Activated T-cell treated with anti-CD3 and anti-CD28 coated beads for 24 hours (primary cell): ENCODE measurements at places on chromosomes 11 and 22.

DNA sequence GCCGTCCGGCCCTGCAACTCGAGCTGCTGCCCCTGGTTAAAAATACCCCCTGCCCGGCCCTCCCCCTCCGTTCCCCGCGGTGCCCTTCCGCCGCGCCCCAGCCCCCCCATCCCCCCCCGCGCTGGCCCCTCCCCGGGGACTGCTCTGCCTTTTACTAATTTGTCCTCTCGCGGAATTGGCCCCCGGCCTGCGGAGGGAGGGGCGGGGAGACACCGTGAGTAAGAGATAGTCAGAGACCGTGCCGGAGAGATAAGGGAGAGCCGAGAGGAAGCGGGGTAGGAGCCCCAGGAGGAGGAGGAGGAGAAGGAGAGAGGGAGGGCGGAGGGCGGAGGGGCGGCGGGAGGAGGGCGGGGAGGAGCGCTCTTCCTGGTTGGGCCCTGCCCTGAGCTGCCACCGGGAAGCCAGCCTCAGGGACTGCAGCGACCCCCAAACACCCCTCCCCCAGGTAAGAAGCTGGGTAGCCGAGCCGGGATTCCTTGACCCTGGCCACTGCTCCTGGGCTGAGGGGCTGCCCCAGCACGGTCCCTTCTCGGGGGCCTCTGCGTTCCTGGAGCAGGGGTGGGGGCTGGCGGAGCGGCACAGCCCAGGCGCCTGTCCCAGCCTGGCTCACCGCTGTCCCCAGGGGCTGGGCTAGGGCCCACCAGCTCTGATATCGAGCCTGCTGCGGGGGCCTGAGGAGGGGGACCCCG is at the start of gene CAPN1:
Gene CAPN1, plus strand, starts transcription at position 360 of the 689 bp plus-strand sequence. CDS start 774 bp downstream, outside the sequence.
- DNase-seq = peak; percentile 73

DNA sequence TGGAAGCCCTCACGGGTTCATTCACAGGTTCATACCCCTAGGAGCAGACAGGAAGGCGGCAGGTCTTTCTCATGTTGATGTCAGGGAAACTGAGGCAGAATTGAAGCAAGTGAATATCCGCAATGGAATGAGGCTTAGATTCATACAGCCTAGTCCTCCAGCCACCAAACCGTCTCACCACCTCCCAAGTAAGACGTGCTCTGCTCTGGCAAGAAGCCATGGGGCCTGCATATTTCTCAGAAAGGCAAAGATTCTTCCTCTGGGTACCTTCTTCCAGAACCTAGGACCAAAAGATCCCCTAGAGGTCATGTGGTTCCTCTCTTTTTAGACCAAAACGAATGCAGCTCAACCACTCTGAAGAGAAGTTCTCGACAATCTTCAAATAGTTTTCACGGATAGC is 1.7 kb downstream of the AP1B1 start:
- no peak for DNase-seq

DNA sequence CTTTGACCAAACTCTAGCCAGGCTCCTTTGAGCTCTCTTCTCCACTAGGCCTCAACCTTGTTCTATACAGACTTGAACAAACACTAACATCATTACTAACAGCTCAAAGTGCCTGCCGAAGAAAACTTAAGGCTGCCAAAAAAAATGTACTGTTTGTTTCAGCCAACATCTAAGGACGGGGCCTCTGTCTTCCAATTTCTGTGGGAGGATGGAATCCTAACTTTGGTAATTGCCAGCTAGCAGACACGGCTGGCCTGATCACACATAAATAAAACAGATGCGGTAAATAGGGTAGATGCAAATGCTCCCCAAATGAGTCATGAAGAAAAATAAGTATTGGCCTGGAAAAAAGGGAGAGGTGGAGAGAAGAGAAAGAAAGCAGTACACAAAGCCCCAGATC is 394.3 kb downstream of the TMEM135 start:
- DNase-seq = no peak

DNA sequence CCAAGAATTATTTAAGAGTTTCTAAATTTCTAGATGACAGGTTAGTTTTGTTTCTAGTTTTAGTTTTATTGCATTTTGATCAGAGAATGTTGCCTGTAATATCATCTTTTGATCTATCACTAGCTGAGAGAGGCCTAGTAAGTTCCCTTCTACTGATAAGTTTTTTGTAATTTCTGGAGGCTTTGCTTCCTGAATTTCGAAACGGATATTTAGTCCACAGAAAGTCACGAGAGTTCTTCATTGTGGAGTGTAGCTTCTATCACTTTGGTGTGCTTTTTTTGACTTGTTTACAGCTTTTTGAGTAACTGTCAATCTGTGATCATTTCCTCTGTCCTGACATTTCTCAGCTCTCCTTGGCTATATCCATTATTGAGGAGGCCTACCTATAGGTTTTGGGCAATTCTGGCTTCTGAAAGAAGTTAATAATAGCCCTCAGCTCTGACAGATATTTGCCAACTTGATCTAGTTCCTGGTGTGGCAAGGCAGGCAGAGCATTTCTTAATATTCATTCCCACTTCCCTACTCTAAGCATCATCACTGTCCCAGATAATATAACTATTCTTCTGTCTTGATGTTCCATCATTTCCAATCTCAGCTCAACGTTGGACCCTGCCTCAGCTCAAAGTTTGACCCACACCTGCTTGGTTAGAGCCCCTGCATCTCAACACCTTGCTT is 171.3 kb downstream of the BLID start:
- no peak for DNase-seq

DNA sequence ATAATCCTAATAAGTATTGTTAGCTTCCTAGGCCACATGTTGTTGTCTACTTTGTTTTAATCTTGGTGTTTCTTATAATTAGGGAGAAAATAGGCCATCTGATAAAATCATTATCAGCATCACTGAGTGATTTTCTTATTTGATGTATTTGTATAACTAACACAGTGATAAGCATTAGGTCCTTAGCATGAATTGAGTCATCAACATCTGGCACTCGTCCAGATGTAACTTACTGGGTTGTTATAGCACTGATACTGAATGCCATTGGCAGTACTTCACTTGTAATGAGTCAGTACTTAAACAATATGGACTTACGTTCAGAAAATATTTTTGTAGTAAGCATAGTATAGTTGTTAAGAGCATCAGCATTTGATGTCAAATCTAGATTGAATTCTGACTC is 16.2 kb downstream of the API5 start:
- DNase-seq = no peak

DNA sequence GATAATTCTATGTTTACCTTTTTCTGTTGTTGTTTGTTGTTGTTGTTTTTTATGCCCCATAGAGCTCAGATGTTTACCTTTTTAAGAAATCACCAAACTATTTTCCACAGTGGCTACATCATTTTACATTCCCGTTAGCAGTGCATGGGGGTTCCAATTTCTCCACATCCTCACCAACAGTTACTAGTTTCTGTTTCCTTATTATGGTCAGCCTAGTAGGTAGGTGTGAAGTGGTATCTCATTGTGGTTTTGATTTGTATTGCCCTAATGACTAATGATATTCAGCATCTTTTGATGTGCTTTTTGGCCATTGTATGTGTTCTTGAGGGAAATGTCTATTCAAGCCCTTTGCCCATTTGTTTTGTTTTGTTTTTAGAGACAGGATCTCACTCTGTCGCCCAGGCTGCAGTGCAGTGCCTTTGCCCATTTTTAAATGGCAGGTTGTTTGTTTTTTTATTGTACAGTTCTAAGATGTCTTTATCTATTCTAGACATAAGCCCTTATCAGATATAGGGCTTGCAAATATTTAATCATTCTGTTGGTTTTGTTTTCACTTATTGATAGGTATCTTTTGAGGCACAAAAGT is 27.5 kb downstream of the CHEK2 start:
- DNase-seq = no peak

- DNase-seq = no peak
Observed at GRCh38 chr22:38942702-38943101, 14.7 kb upstream of the APOBEC3A start.

DNA sequence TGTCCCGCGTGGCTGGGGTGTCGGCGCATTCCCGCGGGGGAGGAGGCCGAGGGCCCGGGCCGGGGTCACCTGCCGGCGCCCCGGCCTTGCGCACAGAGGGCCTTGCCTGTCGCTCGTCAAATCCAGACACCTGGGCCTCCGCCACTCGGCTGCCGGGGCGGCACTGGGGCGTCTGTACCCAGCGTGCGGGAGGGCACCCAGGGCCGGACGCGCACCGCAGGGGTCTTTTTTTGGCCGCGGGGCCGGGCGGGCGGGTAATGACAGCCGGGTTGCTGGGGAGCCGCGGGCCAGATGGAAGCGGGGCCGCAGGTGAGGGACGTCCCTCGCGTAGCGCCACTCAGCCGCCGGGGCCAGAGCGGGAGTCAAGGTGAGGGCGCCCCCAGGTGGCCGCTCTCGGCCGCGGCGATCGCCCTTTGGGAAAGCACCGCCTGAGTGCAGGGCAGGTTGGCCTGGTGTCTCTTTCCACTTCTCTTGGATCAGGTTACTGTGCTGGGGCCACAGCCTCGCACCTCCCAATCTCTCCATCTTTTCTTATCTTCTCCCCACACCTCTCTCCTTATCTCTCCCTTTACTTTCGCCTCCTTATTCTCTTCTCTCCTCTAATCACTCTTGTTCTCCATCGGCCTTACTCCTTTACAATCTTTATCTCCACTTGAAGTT is 3.5 kb downstream of the PHLDB1 start:
- DNase-seq = peak; percentile 76

DNA sequence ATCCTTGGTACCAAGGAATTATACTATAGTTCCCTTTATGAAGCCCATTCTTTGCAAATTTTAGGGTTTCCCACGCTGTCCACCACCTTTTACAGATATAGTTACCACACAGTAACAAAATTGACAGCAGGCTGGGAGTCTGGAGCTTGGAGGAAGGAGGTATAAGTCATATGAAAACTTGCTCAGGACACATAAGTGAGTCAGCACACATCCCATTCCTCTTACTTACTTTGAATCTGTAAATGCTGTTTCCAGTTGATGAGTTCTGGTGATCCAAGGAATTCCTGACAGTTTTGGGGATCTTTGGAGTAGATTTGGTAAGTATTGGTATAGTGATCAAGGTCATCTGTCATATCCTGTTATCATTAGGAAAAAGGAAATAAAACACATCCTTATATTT is 19.2 kb downstream of the GLYAT start:
- no peak for DNase-seq

GRCh38 chr11:77424644-77425043 is 49.2 kb downstream of the PAK1 start:
- DNase-seq = no peak

- DNase-seq = no peak
Observed at GRCh38 chr11:109349276-109350080, 72.5 kb upstream of the C11orf87 start.

- DNase-seq = no peak
Observed at GRCh38 chr11:113188371-113188834, 126.0 kb upstream of the TTC12 start.

- DNase-seq = no peak
Observed at GRCh38 chr11:45089251-45089650, 57.2 kb upstream of the PRDM11 start.

GRCh38 chr11:11218629-11218986 is 134.4 kb downstream of the CSNK2A3 start:
- DNase-seq = no peak

DNA sequence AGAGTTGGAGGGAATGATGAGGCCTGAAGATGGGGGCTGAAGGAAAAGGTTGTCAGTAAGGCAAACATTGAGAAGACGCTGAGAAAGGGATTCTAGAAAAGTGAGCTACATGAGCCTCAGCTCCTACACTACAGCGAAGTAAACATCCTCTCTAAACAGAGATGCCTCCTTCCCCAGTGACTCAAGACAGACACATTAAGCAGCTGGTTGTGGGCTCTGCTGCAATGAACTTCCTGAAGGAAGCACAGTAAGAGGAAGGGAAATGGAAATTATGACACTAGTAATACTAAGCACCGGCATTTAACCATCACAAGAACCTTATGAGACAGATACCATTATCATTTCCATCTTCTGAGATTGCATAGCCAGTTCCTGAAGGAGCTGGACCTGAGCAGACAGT is 190.5 kb downstream of the C11orf87 start:
- DNase-seq = no peak

GRCh38 chr22:31749636-31750364 is at the start of gene PRR14L:
PRR14L (minus strand) TSS chr22:31750132; CDS start chr22:31738860, 11,272 bp downstream.
- peak; percentile 99 for DNase-seq

DNA sequence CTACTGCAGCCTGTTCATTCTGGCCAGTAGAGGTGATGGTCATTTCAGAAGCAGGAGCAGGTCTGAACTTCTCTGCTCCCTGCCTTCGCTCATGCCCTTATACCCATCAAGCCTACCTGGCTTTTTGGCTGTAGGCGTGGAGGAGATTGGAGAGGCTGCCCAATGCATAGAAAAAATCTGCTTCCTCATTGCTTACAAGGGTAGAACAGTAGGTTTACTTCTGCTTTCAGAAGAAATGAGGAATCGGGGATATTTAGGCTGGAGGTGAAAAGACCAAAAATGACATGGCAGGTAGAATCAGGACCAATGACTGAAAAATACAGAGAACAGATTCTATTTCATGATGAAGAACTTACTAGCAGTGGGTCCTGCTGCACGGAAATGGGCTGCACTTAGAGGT is 72.9 kb upstream of the YWHAH start:
- no peak for DNase-seq

DNA sequence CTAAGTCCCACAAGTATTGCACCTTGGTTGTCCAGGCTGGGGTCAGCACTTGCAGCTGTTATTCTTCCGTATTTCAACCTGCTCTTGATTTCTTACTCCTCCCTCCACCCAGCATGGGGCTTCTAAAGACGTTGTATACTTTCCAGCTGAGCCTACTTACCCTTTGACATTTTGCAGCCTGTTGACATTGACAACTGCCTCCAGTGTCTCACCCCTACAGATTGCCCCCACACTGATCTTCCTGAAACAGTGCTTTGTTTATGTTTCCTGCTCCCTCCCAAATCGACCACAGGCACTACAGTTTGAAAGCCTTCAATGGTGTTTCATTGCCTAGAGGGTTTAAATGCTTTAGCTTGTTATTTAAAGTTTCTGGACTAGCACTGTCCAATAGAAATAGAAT is 56.6 kb downstream of the FAM83F start:
- no peak for DNase-seq

DNA sequence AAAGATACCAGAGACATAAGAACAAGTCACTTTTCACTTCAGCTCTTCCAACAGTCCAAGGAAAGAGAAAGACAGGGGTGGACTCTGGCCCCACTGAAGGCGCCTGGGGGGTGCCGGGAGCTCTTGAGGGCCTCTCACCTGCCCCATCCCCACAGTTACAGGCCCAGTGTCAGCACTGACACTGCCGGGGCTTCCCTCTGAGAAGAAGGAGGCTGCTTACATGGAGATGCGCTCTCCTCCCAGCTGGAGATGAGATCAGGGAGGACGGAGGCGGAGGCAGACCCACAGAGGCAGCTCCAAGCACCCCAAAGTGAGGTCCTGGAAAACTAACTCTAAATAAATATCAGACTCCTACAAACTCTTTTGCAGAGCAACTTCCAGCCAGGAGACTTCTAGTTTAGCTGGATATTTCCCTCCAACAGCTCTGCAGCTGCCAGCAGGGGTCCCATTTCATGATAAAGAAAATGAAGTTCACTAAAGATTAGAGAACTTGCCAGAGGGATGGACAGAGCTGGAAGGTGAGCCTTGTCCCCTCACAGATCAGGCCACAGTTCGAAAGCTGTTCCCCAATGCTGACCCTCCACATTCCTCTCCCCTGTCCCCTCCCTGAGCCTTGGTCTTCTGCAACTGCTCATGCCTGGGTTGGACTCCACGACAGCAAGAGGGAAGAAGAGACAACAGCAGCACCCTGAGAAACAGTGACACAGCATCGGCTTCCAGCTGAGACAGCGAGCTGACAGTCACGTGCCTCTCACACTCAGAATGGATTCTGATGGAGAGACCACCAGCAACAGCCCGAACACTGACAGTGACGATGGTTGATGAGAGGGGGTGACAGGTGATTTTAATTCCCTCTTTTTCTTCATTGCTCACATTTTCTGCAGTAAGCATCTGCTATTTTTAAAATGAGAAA is 5.8 kb downstream of the CARS1 start:
- DNase-seq = no peak
